ENCODE measurements at places on chromosomes 1 and 21.

DNA sequence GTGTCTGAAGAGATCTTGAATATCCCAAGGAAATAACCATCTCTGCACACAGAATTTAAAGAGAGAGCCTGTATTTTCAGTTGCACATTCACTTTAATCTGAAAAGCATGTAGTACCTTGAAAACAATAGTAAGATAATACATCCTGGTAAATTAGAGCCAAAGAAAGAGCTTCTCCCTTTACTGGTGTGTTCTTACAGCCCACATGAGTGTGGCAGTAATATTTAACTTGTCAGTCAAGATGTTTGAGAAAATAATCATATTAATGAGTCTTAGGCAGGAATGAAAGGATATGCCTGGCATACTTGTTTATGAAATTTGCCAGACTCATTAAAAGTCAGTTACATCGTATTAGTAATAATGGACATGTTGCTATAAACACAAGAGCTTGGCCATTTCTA, 908.4 kb upstream of the ADGRL4 start:
- DNase-seq, result no peak

- DNase-seq, result no peak
These were observed 787 bp downstream of the JAK1 start for GRCh38 chr1:64965366-64966157.

- no peak for DNase-seq
These were observed 174.8 kb downstream of the TOMM20 start for GRCh38 chr1:234953655-234954405.

DNA sequence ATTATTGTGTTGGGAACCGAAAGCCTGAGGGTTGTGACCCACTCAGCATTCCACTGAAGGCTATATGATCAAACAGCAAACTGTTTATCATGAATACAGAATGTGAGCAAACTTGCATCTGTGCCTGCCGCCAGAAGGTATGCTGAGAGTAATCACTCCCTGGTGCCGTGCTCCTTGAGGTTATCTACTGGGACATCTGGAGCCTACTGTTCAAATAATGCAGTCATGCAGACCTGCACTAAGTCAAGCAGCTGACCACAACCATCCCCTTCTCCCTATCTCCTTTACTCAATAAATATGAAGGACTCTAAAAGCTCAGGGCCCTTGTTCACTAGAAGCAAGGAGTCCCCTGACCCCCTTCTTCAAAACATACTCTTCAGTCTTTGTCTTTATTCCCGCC, 13.5 kb downstream of the GSTM5 start:
- no peak for DNase-seq

DNA sequence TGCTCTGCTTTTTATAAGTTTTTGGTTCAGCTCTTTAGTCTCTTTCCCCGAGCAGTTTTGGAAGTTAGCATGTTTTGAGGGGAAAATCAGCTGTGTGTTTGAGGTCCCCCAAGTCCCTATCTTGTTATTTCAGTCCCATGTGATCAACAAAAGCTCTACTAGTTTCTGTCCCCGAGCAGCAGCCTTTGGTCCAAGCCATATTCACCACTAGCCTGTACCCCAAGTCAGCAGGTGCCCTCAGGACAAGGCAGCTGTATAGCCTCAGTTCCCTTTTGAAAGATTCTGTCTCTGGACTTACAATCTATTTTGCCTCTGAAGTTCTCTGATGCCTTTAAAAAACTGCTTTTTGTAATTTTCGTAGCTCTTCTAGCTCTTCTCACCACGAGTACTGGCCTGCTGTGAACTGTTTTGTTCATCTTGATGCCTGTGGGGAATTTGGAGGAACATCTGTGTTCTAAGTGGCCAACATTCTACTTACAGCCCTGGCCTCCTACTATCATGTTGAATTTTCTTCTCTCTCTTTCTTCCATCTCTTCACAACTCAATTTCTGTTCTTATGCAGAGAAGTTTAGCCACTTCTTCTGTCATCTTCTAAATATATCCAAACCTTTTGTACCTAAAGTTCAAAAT, 16.7 kb downstream of the UAP1 start:
- DNase-seq, result no peak

DNA sequence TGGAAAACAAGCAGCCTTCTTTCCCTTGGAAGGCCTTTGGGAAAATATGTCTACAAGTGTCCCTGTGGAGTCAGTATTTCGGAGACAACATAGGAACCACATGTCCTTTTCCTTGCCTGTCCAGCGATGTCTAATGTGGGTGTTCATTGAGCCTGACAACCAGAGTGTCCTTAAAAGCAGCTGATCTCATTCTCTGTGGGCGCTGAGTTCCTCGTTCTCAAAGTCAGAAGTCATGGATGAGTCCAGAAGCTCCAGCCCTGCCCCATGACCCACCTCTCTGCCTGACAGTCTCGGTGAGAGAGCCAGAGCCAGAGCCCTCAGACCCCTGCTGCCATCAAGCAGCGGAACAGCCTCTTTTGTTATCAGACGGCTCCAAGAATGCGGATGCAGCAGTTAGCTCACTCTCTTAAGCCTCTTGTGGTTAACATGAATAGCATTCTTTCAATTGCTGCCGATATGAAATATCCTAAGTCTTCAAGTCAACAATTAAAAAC, 329.2 kb downstream of the TGFB2 start:
- no peak for DNase-seq

DNA sequence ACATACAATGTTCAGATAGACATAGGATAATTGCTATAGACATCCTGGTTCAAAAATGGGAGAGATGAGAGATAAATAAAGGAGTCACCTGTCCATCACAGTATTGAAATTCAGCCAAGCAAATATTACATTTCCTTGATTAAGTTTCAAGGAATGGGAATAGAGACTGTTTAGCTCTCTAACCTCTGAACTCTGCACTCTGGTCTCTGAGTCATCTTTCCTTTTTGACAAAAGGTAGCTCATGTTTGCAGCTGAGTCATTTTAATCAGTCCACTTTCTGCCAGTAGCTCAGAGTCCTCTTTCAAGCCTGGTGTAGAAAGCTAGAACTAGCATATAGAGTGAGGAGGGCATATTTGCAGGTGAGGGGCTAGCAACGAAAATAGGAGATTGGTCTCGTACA, 51.4 kb upstream of the GJA8 start:
- no peak for DNase-seq

- no peak for DNase-seq
These were observed 86.1 kb downstream of the TENT5C start for GRCh38 chr1:117691942-117692341.

DNA sequence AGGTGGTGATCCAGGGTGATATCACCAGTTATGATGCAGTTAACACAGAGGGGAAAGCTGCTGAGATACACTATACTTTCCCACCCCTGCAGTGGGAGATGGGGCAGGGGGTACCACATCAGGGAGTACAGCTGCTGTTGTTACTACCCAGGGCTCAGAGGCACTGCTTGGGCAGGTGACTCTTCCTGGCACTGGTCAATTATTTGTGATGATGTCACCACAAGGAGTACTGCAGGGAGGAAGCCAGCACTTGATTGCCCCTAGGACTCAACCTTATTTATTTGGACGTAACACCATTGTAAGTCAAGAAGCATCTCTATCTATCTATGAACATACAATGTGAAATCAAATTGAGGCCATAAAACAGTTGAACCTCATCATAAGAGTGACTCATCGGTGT, 10.1 kb downstream of the IFNAR1 start:
- DNase-seq, result no peak

DNA sequence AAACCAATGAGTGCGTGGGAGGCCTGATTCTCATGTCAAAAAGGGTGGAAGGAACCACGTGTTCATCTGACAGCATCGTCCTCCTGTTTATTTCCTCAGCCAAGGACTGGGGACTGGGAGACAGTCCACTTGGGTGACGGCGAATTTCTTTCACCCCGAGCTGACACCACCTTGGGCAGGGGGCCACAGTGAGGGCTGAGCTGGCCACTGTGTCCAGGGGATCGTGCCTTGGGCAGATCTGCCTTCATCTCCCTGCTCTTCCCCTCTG, 122.1 kb downstream of the SIM2 start:
- DNase-seq, result no peak

DNA sequence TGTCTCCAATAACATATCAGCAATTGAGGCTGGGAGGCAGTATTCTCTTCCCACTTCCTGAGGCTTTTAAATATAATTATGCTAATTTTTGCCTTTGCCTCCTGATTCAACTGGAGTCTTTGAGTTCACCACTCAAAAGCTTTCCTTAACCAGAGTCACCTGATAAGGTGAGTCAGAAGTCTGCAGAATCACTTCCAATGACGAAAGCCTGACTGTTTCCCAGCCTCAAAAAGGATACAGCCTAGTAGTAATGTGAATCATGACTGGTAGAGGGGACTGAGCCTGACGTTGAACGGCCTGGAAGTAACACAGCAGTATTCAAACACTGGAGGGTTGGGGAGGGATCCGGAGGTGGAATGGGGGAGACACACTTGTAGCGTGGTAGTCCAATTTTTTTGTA, 10.4 kb upstream of the MRPL9 start:
- no peak for DNase-seq

GRCh38 chr1:84603941-84604830, 29.9 kb upstream of the CTBS start:
- DNase-seq, result no peak

DNA sequence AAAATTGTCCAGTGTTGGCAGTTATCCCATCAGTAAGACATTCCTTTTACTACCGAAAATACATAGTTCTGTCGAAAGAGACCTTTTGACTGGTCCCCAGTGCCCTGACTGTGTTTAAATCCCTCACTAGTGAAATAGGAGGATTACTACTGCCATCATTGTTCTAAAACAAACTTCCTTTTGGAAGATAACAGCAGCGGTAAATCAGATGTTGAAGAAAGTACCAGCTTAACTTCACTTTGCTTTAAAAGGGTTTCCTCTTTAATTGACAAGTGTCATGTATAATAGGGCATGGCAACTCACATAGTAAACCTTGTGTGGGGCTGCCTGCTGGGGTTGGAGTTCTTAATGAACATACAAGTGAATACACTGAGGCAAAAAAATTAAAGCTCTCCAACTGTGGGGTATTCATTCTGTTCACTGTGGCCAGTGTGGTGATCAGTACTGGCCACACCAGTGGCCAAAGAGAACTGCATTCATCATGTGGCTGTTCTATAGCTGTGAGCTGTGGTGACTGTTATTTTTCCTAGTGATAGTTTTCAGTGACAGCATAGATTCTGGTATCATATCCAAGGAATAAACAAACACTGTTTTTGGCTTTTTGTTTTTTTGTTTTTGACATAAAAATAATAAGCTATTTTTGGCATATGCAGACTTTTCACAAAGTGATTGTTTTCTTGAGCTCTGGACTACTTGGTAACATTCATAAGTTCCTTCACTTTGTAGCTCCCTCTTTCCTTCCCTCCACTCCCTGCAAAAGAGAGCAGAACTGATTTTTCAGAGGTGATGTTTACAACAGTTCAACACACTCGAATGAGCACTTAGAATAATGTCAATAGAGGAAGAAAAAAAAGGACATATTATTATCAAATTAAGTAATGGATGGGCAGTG, 74.5 kb downstream of the NFIA start:
- DNase-seq, result no peak

GRCh38 chr1:103110701-103111100, 2.4 kb upstream of the COL11A1 start:
- no peak for DNase-seq

GRCh38 chr1:201506557-201507359, at the start of gene CSRP1:
Gene CSRP1, minus strand, starts transcription at chr1:201507123. Its CDS starts 10,820 bp downstream, at chr1:201496303.
- DNase-seq, result no peak

DNA sequence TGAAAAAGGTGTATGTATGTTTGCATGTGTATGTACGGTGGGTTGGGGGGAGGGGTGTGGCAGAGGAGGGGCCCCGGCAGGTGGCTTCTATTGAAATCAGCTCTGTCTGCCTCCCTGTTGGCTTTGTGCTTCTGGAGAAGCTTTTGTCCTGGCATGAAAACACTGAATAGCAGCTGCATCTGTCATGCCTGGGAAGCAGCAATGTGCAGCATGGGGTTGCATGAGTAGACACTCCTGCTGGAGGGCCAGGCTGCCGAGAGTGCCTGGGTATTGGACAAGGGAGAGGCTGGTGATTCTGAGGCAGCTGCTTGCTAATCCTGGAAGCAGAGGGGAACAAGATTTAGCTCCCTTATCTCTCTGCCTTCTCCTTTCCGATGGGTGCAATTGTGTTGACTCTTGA, 20.5 kb downstream of the MAPKAPK2 start:
- peak; percentile 99 for DNase-seq

GRCh38 chr1:176625365-176625764, 162.4 kb downstream of the PAPPA2 start:
- DNase-seq, result no peak

GRCh38 chr1:225242611-225243010, 185.2 kb downstream of the LBR start:
- DNase-seq, result no peak

DNA sequence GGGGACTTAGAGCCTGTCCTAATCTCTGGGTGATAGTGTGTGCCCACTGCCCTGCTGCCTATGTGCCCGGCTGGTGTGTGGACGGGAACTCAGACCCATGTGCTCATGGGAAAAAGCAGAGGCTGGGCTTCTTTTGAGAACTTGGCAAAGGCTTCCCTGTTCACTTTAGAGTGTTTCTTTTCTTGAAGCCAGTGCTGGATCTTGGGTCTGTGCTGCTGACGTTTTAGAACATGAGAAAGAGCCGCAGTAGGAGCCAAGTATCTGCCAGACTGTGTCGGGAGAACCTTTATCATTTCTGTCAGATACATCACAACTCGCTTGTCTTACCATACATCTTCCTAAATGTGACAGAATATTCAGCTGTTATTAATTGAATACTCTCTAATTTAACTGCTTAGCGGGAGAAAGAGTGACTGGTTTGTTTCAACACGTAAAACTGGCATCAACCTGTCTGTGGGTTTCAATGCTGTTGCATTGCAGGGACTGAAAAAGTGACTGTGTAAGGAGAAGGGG, 195.2 kb downstream of the PBX1 start:
- no peak for DNase-seq

DNA sequence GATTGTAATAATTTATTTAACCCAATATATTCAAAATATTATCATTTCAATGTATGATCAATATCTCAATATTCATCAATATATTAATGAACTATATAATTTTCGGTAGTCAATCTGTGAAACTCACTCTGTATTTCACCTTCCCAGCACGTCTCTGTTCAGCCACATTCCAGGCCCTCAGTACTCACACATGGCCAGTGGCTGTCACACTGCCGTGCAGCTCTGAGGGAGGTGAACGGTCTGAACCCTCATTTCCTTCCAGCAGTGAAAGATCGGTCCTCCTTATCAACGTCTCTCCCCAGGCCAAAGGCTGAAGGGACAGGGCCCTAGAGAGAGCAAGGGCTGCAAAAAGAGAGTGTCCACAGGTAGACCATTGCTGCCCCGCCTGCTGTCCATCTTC, 39.5 kb upstream of the ZNF124 start:
- DNase-seq, result no peak

DNA sequence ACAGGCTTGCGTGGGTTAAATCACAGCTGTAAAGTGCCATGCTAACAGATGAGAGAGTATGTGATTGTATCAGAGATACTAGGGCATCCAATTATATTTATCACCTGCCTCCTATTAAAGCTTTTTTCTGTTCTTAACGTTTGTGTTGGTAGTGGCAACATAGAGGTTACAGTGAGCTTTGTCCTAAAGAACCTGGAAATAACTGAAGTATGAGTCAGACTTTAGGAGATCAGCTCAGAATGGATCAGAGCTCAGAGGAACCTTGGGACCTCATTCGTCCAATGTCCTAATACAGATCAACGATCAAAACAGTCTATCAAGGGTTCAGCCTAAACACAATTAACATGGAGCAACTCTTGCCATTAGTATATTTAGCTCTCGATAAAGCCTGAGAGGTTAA, 81.0 kb downstream of the RGS7 start:
- DNase-seq, result no peak

GRCh38 chr1:10168912-10169514, 41.4 kb upstream of the KIF1B start:
- no peak for DNase-seq
